ENCODE measurements at places on chromosomes 4 and X.

DNA sequence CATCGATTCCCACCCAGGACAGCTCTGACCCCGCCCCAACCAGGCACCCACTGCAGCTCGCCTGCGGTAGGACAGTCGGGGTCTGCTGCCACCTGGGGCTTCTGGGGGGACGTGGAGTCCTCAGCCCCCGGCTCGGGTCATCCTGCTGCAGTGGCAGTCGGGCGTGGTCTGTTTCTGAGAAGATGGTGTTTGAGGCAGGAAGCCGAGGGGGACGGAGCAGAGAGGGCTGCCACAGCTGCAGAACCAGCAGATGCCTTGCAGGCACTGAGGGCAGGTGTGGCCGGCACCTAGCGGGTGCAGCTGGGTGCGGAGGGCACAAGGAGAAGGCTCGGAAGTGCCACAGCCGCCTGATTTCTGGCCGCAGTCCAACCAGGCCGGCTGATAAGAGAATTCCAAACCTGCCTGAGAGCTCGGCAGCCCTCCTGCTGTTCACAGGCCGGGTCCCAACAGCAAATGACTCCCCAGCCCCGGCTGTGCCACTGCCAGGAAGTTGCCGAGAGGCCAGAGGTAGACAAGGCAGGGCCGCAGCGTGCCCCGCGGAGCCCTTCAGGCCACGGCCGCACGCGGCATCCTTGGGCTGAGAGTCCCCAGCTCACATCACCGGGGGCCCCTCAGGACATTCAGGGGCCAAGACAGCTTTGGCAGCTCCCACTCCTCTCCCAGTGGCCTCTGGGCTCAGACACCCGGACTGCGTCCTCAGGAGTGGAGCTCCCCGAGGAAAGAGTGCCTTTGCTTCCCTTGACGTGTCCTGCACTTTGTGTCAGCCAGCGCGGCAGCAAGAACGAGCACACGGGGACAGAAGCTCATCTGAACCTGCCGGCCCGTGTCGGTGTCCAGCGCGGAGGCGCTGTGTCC, 9.4 kb upstream of the CPLX1 start:
- DNase-seq = no peak

DNA sequence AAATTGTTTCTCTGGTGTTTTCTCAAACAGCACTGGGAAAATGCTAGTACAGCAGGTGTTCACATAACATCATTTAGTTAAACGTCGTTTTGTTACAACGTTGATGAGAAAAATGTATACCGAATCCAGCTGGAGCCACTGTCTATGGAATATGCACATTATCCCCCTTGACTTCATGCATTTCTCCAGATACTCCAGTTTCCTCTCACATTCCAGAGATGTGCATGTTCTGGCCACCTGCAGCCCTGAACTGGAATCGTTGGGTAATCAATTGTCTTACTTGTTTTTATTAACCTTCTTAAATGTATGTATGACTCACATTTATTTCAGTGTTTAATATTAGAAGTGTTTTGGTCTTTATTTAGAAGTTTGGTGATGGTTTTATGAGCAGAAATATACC, 18.4 kb upstream of the ODAM start:
- DNase-seq = no peak

GRCh38 chr4:44326741-44327140, 121.9 kb downstream of the KCTD8 start:
- DNase-seq = no peak

DNA sequence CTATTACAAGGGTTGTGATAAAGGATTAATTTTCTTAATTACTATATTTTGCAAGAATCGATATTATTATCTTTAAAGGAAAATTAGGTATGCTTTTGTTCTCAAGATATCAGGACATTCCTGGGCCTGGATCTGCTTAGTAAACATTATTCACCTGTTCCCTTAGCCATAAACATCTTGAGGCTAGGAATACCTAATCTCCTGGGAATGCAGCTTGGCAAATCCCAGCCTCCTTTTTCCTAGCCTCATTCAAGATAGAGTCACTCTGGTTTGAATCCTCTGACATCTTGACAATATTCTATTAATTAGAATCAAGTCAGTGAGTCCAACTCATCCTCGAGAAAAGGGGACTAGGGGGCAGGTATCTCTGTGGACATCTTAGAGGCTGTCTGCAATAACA, 327.1 kb downstream of the STIM2 start:
- DNase-seq = no peak

DNA sequence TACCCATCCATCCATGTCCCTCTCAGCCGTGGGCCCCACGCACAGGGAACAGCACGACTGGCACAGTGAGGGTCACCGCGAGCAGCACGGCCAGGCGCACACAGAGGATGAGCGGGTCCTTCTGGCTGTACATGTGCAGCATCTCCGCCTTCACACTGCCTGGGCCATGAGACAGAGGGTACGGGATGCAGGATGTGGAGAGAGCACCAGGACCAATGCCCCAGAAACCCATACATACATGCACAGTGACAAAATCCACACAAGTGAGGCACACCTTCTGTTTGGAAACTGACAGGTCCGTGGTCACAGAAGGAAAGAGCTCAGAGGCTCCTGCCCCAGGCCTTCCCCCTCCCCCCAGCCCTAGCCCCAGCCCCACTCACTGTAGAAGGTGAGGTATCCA, 9.5 kb downstream of the SLC38A5 start:
- no peak for DNase-seq

DNA sequence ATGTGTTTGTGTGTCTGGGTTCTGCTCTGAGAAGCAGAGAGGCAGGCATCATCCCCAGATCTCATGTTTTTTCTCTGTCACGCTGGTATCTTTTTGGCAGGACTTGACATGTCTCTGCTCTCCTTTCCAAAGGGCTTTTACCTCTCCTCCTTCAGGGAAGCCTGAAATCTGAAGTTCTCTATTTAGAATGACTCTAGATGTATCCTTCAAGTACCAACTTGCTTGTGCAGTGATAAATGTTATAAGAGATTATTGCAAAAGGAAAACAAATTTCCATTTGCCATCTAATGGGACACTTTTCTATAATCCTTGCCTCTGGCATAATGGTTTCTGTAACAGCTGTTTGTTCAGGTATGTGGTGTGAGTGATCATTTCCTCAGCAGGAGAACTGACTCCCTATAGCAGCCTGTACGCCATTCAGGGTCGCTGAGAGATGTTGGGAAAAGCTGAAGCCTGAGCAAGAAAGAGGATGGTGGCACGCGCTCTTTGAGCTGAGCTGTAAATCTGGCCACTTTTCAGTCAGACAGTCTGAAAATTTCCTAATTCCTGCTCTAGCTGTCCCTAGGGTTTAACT, 72.5 kb downstream of the CNGA2 start:
- no peak for DNase-seq
